ENCODE measurements at places on chromosomes 11 and 22.

- no peak for DNase-seq
These were observed 67.2 kb downstream of the EXT2 start for GRCh38 chr11:44162662-44163061.

DNA sequence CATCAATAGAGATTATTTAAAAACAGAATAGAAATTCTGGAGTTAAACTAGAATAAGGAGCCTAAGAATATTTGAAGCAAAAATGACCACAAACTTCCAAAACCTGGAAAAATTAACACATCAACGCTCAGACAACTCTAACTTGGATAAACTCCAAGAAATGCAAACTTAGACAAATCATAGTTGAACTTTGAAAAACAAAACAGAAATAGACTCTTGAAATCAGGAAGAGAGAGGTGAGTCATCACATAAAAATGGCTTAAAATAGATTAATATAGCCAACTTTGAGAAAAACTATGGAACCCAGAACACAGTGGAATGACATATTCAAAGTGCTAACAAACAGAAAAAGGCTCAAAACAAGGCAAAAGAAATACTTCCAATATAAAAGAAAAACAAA, 974.2 kb downstream of the JRKL start:
- DNase-seq: no peak

DNA sequence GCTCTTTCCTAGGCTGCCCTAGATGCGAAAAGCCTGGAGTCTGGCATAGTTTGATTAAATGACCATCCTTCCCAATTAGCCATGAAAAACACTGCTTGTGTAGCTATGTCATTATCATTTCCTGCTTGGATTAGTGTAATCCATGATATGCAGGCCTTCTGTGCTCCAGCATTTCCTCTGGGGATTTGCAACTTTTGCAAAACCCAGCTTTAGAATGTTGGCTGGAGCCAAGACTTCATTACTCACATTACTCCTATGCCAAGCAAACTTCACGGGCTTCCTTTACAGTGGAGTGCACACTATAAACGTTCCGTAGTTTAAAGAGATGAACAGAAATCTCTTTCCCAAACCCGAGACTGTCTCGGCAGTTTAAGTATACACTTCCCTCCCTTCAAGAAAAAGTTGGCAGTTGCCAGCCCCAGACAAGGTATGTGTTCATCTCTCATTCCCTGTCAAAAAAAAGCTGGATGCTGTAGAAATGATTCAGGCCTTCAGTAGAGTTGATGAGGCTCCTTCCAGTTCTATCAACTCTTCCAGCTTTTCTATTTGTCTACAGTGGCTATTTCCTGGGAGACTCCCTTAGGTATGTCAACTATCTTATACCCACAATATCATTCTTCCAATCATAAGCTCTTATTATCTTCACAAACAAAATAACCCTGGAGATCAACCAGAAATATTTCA, 180.0 kb downstream of the MAML2 start:
- DNase-seq: no peak

DNA sequence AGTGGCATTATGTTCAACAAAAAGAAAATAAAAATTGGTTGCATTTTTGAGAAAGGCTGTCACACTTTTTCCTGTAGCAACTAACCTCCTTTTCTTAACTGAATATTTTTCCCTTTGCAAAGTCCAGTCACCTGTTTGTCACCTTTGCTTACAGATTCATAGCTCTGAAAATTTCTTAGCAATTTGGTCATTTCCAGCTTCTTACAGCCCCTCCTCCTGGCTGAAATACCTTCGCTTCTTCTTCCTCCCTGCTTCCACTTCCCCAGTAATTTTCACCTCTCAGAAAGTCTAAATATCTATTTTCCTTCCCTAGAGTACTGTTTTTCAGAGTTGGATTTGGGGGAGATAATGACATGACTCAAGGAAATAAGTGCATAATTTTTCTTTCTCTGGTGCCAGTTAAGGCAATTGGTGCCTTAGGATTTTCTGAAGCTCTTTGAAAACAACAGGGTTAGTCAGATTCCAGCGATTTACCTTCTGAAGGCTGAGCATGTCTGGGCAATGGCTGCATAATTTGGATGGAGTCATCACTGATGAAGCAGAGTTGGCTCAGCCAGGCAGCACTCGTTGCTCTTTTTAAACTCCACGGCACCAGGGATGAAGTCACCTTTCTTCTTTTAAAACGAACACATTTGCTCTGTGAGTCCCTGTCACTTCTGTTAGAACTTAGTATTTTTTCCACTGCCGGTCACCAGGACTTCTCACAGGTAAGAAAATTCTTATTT, 62.1 kb upstream of the AMOTL1 start:
- DNase-seq: peak; percentile 33

Measured in left ventricle myocardium superior (tissue), 1 donor.